Dermis blood vessel endothelial cell (primary cell): ENCODE measurements at places on chromosomes 1 and 21. TPM values are rescaled to one million over a fixed set of nuclear protein-coding genes. Genes with fewer than 3 reads are reported as not detected.
A peak's percentile ranks its signal among the peaks of the same experiment; 100 is the strongest.

DNA sequence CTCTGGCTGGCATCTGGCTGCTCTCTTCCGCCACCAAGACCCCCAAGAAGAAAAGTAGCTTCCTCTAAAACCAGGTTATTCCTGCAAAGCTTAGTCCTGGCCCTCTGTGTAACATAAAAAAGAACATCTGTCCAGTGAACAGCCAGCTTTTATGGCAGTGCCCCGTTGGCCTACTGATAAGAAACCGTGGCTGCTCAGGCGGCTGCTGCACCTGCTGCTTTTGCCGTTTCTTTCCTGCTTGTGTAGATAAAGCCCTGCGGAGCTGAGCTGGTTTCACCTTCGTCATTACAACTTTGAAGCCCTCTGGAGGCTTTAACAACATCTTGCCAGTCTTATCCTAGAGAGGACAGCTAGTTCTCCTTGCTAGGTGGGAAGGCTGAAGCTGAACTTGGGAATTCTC is 20.5 kb downstream of the ELAPOR1 start:
- DNase-seq = no peak

DNA sequence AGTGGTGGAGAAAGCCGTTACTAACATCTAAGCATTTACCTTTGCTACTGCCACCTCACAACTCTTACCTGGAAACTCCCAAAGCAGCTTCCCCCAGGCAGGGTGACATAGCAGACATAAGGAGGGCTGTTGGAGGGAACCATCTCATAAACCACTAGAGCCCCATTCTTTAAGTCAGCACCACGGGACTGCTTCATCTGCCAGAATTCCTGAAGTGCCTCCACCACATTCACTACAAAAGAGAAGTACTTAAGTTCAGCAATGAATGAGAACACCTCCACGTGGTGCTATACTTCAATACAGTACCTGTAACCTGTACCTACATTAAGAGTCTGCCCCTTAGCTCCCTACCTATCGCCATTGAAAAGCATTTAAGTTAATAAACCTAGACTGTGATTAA is 10.3 kb downstream of the LIX1L start:
- no peak for DNase-seq

- no peak for DNase-seq
Observed at GRCh38 chr1:29488086-29488793, 251.9 kb downstream of the PTPRU start.

- DNase-seq = peak; percentile 15
Observed at GRCh38 chr1:95221306-95221705, 12.7 kb upstream of the RWDD3 start.

DNA sequence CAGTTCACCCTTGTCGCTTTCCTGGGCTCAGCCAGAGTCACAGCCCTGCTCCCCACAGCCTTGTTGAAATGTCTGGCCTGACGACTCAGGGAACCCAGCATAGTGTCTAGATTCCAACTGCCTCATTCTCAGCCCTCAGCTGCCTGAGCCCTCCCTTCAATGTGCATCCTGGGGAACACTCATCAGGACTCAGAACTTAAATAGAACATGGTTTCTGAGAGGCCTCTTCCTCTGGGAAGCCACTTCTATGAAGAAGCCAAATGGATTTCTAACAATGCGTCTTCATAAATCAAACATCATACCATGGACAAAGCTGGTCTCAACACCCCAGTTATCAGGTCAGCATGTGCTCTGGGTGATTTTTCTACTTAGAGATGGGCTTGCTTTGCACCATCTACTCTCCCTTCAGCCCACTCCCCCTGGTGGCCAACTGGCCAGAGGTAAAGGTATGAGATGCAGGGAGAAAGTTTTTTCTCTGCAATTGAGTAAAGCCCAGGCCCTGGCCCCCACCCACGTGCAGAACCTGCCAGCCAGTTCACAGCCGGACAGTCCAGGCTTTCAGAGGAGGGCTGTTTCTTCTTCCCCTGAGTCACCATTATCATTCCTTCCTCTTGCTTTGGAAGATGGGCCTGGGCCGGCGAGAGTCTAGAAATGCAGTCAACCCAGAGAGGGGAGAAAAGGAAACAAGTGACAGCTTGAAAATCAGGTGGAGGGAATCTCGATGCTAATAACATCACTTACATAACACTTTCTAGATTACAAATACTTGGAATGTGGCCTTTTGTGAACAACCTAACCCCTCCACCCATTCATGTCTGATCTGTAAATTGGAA is 32.1 kb downstream of the CD244 start:
- peak; percentile 57 for DNase-seq

GRCh38 chr1:247111259-247111699 is 7.1 kb upstream of the ZNF669 start:
- DNase-seq = peak; percentile 10

GRCh38 chr1:186760446-186760845 is 68.3 kb upstream of the PLA2G4A start:
- no peak for DNase-seq

DNA sequence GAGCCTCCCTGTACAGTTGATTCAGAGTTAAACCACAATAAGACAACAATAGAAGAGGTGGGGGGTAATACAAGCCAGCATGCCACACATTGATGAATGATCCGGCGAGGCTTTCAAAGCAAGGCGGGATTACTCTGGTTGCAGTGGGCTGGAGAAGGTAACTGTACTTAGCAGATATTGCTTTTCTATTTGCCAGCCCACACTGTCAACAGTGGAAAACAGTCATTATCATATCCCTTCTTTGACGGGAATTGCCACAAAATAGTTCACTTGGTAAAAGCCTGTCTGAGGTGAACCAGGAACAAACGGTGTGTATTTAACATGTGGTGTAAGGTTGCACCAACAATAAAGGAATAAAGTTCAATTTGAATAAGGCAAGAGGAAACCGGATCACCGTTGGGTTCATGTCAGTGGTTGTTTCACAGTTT is 5.8 kb upstream of the KCNJ15 start:
- DNase-seq = no peak

- peak; percentile 21 for DNase-seq
Observed at GRCh38 chr1:218546314-218546713, 201.2 kb downstream of the TGFB2 start.

DNA sequence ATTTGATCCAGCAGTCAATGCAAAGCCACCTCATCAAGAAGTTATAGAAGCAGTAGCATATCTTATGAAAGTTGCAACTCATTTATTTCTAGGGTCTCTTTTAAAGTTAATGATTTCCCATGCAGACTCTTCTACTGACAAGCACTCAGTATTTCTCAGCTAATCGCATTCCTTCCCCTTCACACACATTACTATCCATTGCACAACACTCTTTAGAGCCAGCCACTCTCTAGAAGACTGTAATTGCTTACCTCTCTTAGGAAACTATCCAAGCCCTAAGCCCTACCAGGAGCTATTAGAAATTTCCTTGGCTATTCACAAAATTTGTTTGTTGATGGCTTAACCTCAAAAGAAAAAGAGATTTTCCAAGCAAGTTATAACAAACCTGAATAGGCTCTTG is 106.0 kb downstream of the ADAMTS1 start:
- no peak for DNase-seq

MAN1C1 gene
- total RNA-seq = 2.5 and 3.1 TPM in 2 replicates

TMEM200B gene
- total RNA-seq = 0.28 and 0.34 TPM in 2 replicates
